Memory B cell (primary cell): ENCODE measurements at places on chromosomes 7 and 10.

DNA sequence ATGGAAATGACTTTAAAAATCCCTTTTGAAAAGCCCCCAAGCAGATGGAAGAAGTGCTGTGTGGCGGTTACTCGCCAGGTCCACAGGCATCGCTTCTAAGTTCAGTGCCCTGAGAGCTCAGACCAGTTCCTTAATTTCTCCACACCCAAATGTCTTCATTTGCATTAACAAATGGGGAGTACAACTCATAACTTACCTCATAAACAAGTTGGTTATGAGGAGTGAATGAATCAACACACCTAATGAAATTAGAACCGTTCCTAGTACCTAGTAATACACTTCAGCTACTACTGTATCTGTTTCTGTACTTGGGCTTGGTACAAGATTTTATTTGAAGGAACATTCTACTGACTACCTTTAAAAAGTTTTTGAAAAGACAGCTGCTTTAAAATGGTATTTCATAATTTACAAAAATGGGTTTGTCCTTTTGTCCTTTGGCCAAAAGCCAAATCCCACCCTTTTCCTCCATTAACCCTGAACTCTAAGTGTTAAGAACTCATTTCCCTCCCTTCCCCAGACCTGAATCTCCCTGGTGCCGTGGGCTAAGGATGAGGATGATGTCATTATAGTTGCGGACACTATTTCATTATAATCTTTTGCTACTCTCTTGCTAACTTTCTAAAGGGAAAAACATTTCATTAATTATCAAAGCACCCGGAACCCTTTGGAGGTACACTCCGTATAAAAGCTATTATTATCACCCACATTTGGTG lies 221.5 kb upstream of the CELF2 start:
- DNase-seq = no peak

GRCh38 chr7:131223151-131223550 lies 104.5 kb upstream of the MKLN1 start:
- no peak for DNase-seq

DNA sequence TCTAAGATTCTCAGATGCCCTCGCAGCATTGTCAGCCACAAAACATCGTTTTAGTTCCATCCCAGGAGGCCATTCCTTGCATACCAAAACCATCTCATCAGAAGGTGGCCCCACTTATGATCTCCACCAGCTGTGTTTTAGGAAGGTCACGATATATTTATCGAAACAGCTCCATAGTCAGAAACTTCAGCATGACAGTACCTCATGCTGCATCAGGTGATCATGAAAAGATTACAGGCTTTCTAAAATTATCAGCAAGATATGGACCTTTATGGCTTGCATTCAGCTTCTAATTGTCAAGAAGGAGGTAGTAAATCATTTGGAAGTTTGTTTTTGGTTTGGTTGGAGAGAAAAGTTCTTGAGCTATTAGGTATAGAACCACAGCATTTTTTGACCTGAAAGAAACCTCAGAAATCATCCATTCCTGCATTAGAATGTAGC lies 20.0 kb downstream of the JAZF1 start:
- DNase-seq = no peak

DNA sequence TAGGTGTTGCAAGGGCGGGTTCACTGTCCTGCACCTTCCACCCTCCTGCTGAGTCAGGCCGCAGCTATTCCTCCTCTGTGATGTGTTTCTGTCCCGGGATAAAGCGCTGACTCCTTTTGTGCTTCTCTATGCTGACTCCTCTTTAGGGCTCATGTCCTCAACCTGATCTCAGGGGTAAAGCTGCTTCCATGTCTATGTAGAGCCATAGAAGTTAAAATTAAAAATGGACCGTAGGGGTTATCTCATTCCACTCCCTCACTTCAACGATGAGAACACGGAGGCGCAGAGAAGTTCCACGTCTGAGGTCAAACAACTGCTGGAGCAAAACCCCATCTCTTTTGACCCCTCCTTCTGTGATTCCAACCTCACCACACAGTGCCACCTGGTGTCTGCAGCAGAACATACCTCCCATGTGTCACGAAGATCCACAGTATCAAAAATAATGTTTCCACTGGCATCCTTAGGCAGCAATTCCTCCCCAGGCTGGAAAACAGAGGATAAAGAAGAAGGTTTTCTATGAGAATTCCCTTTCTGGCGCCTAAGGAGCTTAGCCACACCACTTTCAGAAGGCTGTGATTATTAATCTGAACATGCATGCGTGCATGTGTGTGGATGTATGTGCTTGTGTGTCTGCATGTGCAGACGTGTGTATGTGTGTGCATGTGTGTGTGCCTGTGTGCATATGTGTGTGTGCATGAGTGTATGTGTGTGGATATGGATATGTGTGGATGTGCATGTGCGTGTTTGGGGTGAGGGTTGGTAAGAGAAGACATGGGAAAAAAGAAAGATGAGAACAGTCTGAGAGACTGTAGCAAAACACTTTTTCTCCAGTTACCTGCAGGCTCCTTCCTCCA lies 81.2 kb upstream of the UCN3 start:
- DNase-seq = no peak

GRCh38 chr7:20794676-20795075 lies 8.0 kb upstream of the SP8 start:
- no peak for DNase-seq

DNA sequence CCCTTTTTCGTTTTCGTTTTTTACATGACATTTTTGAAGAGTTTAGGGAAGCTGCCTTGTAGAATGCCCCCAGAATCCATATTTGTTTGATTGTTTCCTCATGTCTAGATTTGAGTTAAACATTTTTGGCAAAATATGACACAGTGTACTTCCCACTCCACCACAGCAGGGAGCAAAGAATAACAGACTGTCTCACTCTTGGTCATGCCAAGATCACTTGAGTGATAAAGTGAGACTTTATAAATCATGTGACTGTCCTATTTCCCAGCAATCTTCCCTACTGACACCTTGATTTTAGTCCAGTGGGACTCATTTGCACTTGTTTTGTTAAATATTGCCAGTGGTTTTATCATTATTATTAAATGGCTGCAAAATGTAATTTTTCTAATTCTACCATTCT lies 44.4 kb upstream of the USP6NL start:
- DNase-seq = no peak

- DNase-seq = no peak
Observed at GRCh38 chr10:77552252-77552651, 85.4 kb downstream of the KCNMA1 start.

GRCh38 chr10:20429742-20430141 lies 467.4 kb downstream of the NEBL start:
- no peak for DNase-seq

GRCh38 chr10:28778524-28778923 lies 101.2 kb downstream of the BAMBI start:
- DNase-seq = no peak

DNA sequence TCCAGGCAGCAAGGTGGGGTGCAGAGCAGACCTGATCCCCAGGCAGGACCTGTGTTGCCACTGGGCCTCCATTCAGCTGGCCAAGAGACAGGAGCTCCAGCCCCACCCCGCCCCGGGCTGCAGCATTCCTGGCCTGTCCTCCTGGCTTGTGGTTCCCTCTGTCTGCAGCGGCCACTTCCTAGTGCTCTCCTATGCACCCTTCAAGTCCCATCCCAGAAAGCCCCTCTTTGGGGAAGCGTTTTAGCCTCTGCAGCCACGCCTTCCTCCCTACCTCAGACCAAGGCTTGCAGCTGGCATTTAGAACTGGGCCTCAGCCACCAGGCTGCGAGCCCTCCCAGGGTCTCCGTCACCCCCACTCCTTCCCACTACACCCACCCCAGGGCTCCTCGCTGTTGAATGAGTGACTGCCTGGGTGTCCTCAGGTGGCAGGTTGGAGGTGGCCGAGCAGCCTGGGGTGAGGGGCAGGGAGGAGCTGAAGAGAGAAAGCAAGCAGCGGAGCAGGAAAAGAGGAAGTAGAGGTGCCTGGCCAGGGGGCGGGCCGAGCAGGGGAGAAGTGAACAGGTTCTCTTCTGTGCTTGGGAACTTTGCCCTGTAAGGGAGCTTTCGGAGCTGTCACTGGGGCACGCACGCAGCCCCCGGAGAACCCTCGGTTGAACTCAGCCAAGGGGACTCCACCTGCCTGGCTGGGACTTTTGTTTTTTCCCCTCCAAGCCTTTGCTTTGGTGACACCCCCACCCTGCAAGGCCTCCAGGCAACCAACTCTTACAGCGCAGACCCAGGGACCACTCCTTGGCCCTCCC lies 109.1 kb upstream of the TNRC18 start:
- peak; percentile 80 for DNase-seq

- DNase-seq = no peak
Observed at GRCh38 chr10:28200775-28201174, 102.1 kb downstream of the MPP7 start.

DNA sequence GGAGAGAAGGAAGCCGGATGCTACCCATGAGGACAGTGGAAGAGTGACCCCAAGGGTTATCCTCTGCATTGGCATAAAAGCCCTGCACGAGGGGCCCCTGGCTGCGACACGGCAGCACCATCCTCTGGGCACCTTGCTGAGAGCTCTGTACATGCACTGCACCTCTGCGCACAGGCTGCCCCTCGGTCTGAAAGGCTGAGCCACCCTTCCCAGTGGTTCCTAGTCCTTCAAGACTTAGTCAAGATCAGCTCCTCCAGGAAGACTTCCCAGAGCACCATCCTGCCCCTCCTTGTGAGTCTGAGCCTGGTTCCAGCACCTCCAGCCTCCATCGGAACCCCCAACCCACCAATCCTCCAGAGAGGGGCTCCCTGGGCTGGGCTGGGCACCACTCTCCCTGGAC lies 37.9 kb upstream of the CNPY1 start:
- DNase-seq = no peak

- DNase-seq = peak; percentile 38
Observed at GRCh38 chr10:42866115-42866995, 83.8 kb downstream of the BMS1 start.

DNA sequence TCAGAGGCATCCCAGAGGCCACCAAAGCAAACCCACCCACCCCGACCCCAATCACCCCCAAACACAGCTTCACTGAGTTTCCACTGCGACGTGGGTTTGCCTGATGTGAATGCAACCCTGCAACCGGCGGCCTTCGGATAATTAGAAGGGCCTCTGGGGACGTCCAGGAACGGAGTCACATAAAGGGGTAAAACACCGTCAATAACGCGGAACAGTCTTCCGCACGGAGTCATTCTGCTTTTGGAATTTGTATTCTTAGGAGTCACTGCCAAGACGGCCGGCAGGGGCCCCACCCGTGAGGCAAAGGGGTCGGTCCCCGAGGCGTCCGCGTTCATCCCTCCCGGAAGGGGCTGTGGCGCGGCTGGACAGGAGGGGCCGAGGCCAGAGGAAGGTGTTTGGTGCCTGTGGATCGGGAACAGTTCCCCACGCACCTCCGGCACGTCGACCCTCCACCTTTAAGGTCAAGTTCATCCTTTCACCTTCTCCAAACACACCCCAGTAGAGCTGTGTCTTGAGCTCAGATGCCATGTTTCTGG lies 36.7 kb upstream of the PDGFA start:
- no peak for DNase-seq

GRCh38 chr7:118243695-118244094 lies 19.2 kb downstream of the ANKRD7 start:
- DNase-seq = no peak

- no peak for DNase-seq
Observed at GRCh38 chr7:37673523-37673922, 10.0 kb upstream of the GPR141 start.

DNA sequence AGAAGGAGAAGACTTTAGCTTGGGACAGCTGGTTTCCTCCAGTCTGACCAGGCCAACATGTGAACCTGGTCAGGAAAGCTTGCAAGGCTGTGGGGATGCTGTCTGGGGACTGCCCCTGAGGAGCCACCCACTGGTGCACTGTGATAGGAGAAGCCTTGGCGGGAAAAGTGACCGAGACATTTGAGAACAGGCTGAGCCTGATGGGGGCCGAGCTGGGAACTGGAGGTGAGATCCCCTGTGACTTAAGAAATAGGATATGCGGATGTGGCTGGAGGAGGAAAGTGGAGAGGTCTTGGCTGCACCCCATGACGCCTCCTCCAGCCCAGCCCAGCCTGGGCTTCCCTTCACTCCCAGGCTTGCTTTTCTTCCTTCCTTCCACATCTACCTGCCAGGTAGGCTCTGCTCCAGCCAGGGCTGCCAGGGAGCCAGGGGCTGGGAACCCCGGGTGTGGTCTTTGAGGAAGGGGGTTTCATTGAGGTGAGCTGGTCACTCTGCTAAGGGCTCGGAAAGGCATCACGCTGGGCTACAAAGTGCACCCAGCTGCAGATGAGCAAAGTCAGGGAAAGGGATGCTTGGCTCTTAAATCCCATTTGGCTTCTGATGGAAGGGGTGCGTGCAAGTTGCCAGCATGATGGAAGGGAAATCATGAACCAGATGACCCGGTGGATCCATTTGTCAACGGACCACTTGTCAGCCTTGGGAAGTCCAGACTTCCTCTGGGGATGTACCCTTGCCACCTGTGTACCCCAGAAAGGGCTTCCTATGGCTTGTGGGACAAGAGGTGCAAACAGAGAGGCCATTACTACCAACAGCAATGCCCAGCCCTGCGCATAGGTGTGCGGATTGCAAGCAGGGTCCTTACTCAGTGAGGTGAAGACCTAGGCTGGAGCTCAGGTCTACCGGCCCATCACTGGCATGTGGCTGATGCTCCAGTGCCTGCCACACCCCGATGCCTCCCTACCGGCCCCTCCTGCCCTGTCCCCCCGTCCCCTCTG lies 66.3 kb downstream of the C10orf143 start:
- no peak for DNase-seq

GRCh38 chr10:44311563-44312051 lies 73.3 kb downstream of the CXCL12 start:
- no peak for DNase-seq

GRCh38 chr10:86888585-86889381 lies 68.6 kb downstream of the MMRN2 start:
- no peak for DNase-seq

DNA sequence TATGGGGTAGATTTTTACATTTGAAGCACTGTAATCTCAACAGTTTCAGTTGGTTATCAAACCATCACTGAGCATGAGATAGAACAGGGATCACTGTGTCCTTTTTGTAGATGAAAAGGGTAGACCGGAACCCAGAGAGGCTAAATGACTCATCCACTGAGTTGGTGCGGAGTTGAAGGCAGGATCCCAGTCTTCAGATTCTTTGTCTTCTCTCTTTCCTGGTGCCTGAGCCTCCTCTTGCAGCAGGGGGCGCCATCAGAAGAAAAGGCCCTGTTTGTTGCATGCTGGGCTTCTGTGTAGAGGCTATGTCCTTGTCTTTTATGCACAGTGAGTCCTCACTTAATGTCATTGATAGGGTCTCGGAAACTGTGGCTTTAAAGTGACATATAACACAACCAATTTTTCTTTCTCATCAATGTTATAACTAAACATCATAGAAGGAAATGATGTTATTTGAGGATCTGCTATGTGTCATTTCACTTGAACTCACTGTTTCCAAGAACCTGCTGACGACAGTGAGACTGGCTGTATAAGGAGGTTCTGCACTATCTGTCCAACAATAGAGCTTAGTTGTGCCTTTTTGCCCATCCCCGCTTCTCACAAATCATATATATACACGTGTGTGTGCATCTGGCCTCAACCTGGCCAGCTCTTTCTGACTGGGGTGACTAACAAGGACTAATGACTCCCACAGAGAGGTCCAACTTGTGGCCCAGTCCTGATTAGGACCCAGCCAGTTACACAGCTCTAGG lies 14.3 kb downstream of the ZNF282 start:
- DNase-seq = peak; percentile 35
